ENCODE measurements at places on chromosomes 3 and 15.

DNA sequence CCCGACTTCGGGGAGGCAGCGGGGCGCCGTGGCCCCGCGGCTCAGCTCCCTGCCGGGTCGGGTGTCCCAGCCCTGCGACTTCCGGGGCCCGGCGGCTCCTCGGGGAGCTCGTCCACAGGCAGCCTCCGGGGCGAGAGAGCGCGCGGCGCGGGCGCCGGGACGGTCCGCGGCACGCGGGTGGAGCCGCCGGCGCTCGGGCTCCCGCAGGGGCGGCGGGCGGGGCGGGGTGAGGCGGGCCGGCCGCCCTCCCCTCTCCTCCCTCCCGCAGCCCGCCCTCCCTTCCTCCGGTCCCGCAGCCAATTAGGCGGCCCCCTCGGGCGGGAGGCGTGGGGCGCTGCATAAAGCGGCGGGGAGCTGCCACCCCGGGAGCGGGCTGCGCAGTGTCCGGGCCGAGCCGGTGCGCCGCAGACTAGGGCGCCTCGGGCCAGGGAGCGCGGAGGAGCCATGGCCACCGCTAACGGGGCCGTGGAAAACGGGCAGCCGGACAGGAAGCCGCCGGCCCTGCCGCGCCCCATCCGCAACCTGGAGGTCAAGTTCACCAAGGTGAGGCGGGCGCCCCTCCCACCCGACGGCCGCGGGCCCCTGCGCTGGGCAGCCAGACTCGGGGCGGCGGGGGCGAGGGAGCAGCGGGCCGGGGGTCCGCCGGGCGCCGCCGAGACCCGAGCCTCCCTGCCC lies at the start of gene ALDH1A3:
ALDH1A3 (plus strand) TSS at position 368 of the 675 bp plus-strand sequence; CDS start at position 445, 77 bp downstream.
- peaks cover 49% of the 10 kb centered on the region for H3K27me3 ChIP-seq
- H3K4me3 ChIP-seq = peak within 1 kb of the TSS; percentile 45
- no peak for DNase-seq
- no peaks in the 10 kb centered on the region for H3K4me1 ChIP-seq

DNA sequence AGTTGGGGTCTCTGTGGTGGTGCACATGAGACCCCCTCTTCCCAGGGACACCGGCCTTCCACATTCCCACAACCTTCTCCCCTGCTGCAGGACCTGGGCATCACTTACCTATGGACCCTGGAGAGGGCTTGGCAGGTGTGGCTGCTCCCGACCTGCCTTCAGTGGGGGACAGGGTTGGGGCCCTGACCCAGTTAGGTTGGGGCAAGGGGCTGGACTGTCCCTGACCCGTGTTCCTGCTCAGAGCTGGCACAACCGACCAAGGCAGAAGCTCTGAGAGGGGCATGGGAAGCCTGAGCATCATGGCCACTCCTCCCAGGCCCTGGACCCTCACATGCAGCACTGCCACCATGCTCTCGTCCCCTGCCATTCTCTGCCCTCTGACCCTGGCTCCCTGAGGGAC lies 6.1 kb downstream of the NBEAL2 start:
- no peaks in the 10 kb centered on the region for H3K27me3 ChIP-seq
- H3K4me1 ChIP-seq = peaks cover 59% of the 10 kb centered on the region
- no peak overlapping the region for H3K4me3 ChIP-seq
- DNase-seq = no peak

DNA sequence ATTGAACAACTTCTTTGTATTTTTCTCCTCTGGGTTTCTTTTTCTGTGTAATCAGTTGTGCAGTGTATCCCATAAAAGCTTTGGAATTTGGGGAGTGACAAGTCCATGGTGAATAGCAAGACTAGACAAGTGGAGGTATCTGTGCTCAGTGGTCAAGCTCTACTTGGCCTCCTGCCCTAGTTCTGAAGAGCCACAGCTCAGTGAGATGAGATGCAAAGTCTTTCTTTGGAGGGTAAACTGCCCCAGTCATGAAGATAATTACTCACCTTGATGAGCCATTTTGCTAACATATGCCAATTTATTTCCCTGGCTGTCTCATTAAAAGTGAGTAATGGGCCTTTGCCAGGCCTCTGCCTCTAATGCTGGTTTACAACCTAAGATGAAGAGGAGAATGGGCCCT lies 271.2 kb upstream of the TRIM42 start:
- no peak for DNase-seq
- H3K4me3 ChIP-seq = no peak overlapping the region
- H3K36me3 ChIP-seq = no peaks in the 10 kb centered on the region
- H3K27ac ChIP-seq = no peak overlapping the region
- no peaks in the 10 kb centered on the region for H3K27me3 ChIP-seq
- H3K4me1 ChIP-seq = no peaks in the 10 kb centered on the region

DNA sequence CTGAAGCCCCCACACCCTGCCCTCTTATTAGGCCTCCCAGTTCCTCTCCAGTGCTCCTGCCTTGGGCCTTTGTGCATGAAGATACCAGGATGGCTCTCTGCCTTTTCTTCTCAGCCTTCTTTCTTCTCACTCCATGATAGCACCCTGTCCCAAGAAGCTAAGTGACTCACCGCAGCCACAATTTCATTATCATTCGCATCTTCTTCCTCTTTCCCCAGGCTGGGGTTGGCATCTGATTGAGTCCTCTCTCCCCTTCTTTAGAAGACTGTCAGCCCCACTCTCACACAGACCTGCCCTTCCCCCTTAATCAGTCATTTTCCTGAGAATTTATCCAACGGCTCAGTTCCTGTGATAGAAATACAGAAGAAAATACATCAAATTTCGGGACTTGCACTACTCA lies 102.0 kb downstream of the STAC start:
- no peaks in the 10 kb centered on the region for H3K4me1 ChIP-seq
- H3K36me3 ChIP-seq = no peaks in the 10 kb centered on the region
- no peak overlapping the region for H3K27ac ChIP-seq
- DNase-seq = no peak

- no peak for DNase-seq
- peaks cover 16% of the 10 kb centered on the region for H3K4me1 ChIP-seq
- peak overlapping the region; percentile 88 for H3K4me3 ChIP-seq
- no peak overlapping the region for H3K27ac ChIP-seq
- no peaks in the 10 kb centered on the region for H3K27me3 ChIP-seq
- no peaks in the 10 kb centered on the region for H3K36me3 ChIP-seq
Measured at GRCh38 chr3:153166206-153166605, 4.2 kb downstream of the RAP2B start.

DNA sequence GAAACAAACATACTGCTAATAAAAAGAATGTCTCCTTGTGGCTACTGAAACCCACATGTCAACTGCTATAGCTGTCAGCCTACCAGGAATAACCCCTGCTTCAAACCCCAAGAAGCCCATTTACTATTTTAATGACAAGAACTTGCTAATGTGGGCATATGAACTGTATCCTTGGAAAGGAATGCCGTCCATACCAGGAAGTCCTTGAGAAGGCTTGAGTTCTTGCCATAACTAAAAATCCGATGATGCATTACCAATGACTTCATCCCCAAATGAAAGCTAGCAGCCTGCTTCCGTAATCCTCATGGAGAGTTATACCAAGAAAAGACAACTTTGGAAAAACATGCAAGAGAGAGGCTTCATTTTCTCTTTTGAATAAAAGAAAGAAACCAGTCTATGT lies 34.8 kb downstream of the MINDY4B start:
- H3K36me3 ChIP-seq = no peaks in the 10 kb centered on the region
- H3K4me3 ChIP-seq = no peak overlapping the region
- no peaks in the 10 kb centered on the region for H3K27me3 ChIP-seq

GRCh38 chr3:81743096-81744025 lies 18.1 kb downstream of the GBE1 start:
- H3K4me3 ChIP-seq = no peak overlapping the region
- H3K27ac ChIP-seq = peak overlapping the region; percentile 56
- DNase-seq = no peak
- peaks cover 16% of the 10 kb centered on the region for H3K4me1 ChIP-seq

DNA sequence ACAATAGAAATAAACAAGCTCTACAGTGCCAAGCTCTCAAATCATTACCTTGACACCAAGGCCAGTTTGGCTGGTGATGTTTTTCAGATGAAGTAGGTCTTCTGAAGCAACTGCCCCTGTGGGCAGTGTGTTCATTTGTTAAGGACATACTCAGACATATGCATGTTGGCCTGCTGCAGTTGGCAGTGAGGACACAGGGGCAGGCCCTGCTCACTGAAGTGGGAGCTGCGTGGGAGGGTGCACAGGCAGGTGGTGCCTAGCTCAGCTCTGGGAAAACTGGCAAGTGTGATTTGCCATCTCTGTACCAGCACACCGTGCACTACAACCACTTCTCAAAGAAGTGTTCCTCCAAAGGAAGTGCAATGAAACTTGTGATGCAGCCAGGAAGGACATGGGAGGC lies 28.5 kb upstream of the SNRK start:
- no peaks in the 10 kb centered on the region for H3K36me3 ChIP-seq
- no peak overlapping the region for H3K4me3 ChIP-seq
- peak; percentile 65 for DNase-seq
- no peaks in the 10 kb centered on the region for H3K27me3 ChIP-seq

- H3K4me1 ChIP-seq = no peaks in the 10 kb centered on the region
- no peak overlapping the region for H3K27ac ChIP-seq
- H3K4me3 ChIP-seq = no peak overlapping the region
Measured at GRCh38 chr15:52331490-52332240, 36.1 kb upstream of the MYO5C start.

- H3K4me1 ChIP-seq = no peaks in the 10 kb centered on the region
- H3K36me3 ChIP-seq = no peaks in the 10 kb centered on the region
- H3K27me3 ChIP-seq = no peaks in the 10 kb centered on the region
- no peak for DNase-seq
- no peak overlapping the region for H3K4me3 ChIP-seq
- H3K27ac ChIP-seq = no peak overlapping the region
Measured at GRCh38 chr3:186691676-186692075, 25.5 kb upstream of the KNG1 start.

GRCh38 chr3:99852851-99853250 lies 35.2 kb downstream of the CMSS1 start:
- peaks cover under 1% of the 10 kb centered on the region for H3K36me3 ChIP-seq
- H3K27me3 ChIP-seq = no peaks in the 10 kb centered on the region
- H3K27ac ChIP-seq = no peak overlapping the region

- H3K27ac ChIP-seq = no peak overlapping the region
- H3K36me3 ChIP-seq = no peaks in the 10 kb centered on the region
- no peaks in the 10 kb centered on the region for H3K27me3 ChIP-seq
- H3K4me3 ChIP-seq = no peak overlapping the region
- DNase-seq = no peak
- no peaks in the 10 kb centered on the region for H3K4me1 ChIP-seq
Measured at GRCh38 chr3:137471130-137471529, 293.0 kb upstream of the SOX14 start.

DNA sequence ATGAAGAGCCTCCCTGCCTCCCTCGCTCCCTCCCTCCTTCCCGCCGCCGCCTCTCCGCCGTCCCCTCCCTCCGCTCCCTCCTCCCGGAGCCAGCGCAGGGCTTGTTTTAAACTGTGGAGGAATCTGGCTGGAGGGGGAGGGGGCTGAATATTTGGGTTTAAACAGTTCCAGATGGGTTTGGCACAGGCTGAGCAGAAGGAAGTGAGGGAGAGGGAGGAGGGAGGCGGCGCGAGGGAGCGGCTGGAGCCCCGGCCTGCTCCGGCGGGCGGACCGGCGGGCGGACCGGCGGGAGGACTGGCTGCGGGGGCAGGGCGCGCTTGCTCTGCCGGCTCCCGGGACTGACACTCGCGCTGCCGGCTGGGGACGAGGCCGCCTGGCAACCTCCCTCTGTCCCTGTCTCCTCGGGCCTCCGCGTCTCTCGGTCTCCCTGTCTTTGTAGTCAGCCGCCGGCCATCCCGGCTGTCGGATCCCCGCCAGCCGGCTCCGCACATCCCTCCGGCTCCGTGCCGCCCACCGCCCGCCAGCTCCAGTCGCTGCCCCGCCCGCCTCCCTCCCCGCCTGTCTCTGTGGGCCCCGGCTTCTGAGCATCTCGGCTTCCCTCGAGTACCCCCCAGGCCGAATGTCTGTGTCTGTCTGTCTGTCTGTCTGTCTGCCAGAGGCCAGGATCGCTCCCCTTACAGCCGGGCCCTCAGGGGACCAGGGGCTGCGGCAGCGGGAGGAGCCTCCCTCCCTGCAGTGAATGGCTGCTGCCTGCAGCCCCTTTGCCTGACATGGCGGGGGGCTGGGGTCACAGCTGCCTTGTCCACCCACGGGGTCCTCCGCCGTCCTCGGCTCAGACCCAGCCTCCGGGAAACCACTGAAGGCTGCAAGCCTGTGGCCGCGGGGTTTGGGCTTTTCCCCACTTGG lies 7.6 kb downstream of the EPHB3 start:
- H3K27me3 ChIP-seq = no peaks in the 10 kb centered on the region
- peak overlapping the region; percentile 52 for H3K4me3 ChIP-seq
- peak; percentile 87 for DNase-seq

GRCh38 chr3:186530415-186530814 lies 13.8 kb downstream of the CRYGS start:
- no peak overlapping the region for H3K4me3 ChIP-seq
- no peaks in the 10 kb centered on the region for H3K27me3 ChIP-seq
- no peak for DNase-seq
- no peak overlapping the region for H3K27ac ChIP-seq

DNA sequence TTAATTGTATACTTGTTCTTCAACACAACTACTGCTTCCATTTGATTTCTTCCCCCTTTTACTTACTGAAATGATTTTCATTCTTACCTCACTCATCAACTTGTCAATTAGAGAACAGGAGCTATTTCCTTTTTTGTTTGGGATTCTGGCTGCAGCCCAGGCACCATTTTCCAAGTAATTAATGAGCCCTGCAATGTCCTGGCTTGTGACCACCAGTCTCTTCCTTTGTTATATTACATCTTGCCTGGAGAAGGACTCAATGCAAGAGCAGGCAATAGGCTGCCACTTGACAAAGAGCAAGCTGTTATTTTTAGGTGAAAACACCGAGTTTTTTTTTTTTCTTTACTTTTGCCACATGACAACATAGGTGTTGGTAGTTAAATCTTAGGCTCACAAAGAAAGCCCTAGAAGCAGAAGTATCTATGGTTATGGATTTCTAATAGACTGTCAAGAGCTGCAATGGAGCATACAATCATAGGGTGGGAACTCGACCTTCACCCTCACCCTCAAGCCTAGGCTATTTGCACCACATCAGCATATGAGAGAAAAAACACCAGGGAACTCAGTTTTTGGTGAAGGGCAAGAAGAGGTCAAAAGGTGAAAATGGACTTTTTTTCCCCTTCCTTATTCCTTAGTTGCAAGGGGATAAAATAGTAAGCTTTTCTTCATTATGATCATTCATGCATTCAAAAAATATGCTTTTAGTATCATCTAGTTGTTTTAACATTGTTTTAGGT lies 114.9 kb downstream of the TNIK start:
- no peaks in the 10 kb centered on the region for H3K27me3 ChIP-seq
- no peaks in the 10 kb centered on the region for H3K4me1 ChIP-seq
- DNase-seq = no peak
- H3K4me3 ChIP-seq = no peak overlapping the region
- H3K27ac ChIP-seq = no peak overlapping the region
